ENCODE measurements at places on chromosomes 3 and 15.

- H3K4me3 ChIP-seq = no peak overlapping the region
- no peaks in the 10 kb centered on the region for H3K4me1 ChIP-seq
- no peak overlapping the region for H3K27ac ChIP-seq
- no peaks in the 10 kb centered on the region for H3K36me3 ChIP-seq
Measured at GRCh38 chr15:39458131-39458530, 122.7 kb upstream of the THBS1 start.

DNA sequence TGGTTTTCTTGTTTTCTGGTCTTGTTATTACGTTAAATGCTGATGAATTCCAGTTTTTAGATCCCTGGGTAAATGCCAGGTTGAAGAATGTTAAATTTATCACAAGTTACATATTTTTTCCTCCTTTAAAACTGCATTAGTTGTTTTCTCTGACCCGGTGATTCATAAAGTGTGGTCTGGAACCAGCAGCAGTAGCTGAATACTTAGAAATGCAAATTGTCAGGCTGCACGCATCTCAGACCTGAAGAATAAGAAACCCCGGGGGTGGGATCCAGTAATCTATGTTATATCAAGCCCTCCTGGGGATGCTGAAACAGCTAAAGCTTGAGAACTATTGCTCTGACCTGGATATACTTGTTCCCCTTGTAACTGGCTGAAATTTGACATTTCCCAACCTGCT is 69.1 kb downstream of the PEX5L start:
- no peak for DNase-seq
- no peak overlapping the region for H3K4me3 ChIP-seq
- no peaks in the 10 kb centered on the region for H3K4me1 ChIP-seq
- no peaks in the 10 kb centered on the region for H3K36me3 ChIP-seq
- H3K27me3 ChIP-seq = no peaks in the 10 kb centered on the region

GRCh38 chr15:69145694-69146492 is 14.5 kb upstream of the GLCE start:
- no peak overlapping the region for H3K4me3 ChIP-seq
- H3K4me1 ChIP-seq = no peaks in the 10 kb centered on the region
- no peak overlapping the region for H3K27ac ChIP-seq
- DNase-seq = peak; percentile 54

DNA sequence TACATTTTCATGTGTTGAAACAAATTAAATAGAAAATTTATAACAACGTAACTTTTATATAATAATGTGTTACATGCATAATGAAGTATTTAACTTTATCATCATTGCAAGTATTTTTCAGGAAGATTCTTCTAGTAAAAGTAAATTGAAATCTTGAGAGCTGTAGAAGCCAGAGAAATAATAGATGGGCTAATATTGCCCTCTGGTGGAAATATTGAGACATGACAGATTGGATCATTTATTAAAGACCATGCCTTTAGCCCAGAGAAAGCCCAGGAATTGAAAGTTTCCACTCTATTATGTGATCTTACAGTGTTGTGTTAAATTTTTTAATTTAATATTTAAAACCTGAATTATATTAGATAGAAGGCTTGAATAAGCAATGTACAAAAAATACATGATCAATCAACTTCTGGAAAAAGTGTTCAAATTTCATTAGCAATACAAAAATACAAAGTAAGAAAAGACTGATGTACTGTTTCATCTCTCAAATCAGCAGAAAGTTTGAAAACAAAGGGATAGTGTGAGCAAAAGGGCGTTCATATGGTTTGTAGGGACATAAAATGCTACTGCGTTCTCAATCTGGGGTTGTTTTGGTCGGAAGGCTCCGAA is 52.7 kb upstream of the SPTSSB start:
- H3K4me3 ChIP-seq = no peak overlapping the region
- H3K4me1 ChIP-seq = peaks cover 8% of the 10 kb centered on the region
- DNase-seq = peak; percentile 42
- H3K27me3 ChIP-seq = no peaks in the 10 kb centered on the region
- H3K36me3 ChIP-seq = no peaks in the 10 kb centered on the region

GRCh38 chr3:167880183-167880582 is 144.7 kb downstream of the SERPINI1 start:
- no peaks in the 10 kb centered on the region for H3K27me3 ChIP-seq
- H3K27ac ChIP-seq = no peak overlapping the region
- no peak for DNase-seq

GRCh38 chr15:62444104-62445022 is 279.3 kb upstream of the C2CD4B start:
- no peaks in the 10 kb centered on the region for H3K4me1 ChIP-seq
- no peak overlapping the region for H3K4me3 ChIP-seq
- H3K36me3 ChIP-seq = no peaks in the 10 kb centered on the region
- H3K27me3 ChIP-seq = peaks cover 28% of the 10 kb centered on the region
- no peak for DNase-seq
- no peak overlapping the region for H3K27ac ChIP-seq

DNA sequence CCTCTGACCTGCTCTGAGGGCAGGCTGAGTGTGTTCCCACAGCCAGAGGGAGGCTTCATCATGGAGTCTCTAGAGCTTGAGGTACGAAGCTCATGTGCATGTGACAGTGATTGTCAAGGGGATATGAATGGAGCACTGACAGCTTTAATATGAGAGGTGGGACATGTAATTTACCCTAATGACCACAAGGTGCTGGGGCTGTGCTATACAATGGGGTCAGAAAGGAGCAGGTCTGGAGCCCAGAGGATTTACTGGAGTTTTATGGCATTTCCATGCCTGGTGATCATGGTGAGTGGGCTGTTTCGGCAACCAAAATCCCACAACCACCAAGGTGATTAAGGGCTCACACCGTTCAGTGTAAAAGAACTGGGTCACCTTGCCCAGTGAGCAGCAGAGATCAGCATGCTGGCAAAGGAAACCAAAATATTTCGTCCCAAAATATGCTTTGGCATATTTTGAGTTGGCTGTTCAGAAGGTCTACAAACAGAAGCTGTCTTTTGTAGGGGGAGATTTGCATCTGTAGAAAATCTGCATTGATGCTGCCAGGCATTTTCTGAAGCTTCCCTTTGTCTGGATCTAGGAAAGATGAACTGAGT is 40.1 kb upstream of the RASGRF1 start:
- no peaks in the 10 kb centered on the region for H3K36me3 ChIP-seq
- H3K27me3 ChIP-seq = no peaks in the 10 kb centered on the region
- H3K4me1 ChIP-seq = no peaks in the 10 kb centered on the region
- no peak overlapping the region for H3K4me3 ChIP-seq
- H3K27ac ChIP-seq = no peak overlapping the region
- DNase-seq = no peak

GRCh38 chr15:64991536-64992135 is 1.9 kb upstream of the SPG21 start:
- H3K27me3 ChIP-seq = no peaks in the 10 kb centered on the region
- no peak overlapping the region for H3K4me3 ChIP-seq
- DNase-seq = no peak
- no peaks in the 10 kb centered on the region for H3K36me3 ChIP-seq
- H3K4me1 ChIP-seq = peaks cover 3% of the 10 kb centered on the region
- H3K27ac ChIP-seq = no peak overlapping the region

GRCh38 chr15:79402136-79402535 is 30.0 kb upstream of the MINAR1 start:
- no peak for DNase-seq
- H3K4me3 ChIP-seq = no peak overlapping the region
- no peaks in the 10 kb centered on the region for H3K36me3 ChIP-seq
- no peaks in the 10 kb centered on the region for H3K4me1 ChIP-seq
- no peaks in the 10 kb centered on the region for H3K27me3 ChIP-seq

DNA sequence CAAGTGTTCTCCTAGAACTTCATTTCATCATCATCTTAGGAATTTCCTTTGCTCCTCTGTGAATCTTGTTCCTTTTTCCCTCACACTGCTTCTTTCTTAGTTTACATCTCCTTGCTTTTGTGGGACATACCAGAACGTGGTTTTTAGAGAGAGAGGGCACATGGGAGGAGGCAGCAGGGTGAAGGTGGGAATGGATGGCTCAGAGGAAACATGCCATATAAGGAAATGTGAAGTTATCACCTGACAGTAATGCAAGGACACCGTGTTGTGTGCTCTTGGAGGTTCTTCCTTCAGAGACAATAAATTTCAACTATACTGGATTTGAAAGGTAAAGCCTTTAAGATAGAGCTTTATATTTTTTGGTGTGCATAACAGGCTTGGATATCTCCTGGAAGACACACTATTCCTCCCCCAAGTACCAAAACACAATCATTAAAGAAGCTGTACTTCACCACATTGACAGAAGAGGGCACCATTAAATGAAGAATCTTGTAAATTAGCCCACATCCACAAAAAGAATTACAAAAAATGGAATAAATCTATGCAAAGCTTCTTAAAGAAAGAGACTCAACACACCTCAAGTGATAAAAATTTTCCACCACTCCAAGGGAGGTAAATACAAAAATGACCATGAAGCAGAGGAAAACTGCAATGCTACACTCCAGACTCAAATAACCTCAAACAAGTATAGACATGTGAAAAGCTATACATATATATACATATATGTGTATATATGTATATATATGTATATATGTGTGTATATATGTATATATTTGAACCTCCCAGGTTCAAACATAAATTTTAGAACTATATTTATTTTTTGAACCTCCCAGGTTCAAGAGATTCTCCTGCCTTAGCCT is 26.1 kb downstream of the RPL39L start:
- H3K4me3 ChIP-seq = no peak overlapping the region
- no peaks in the 10 kb centered on the region for H3K27me3 ChIP-seq
- no peaks in the 10 kb centered on the region for H3K4me1 ChIP-seq
- no peaks in the 10 kb centered on the region for H3K36me3 ChIP-seq
- no peak overlapping the region for H3K27ac ChIP-seq
- peak; percentile 58 for DNase-seq

DNA sequence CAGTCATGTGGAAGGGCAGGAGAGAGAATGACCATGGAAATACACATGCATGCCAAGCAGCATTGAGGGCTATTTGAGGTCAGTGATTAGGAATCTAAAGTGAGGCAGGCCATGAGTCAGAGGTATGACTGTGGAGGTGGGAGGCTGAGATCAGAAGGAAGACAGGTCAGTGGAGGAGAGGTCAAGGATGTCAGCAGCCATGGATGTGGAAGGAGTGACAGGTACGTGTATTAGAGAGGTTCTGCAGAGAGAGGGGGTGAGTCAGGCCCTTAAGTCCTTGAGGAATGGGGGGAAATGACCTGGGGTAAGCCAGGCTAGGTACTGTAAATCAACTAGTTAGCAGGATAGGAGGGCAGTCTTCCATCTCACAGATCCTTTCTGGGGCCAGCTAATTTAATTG is 166.6 kb downstream of the ANO10 start:
- H3K4me3 ChIP-seq = no peak overlapping the region
- no peaks in the 10 kb centered on the region for H3K36me3 ChIP-seq
- peak; percentile 19 for DNase-seq
- H3K4me1 ChIP-seq = no peaks in the 10 kb centered on the region
- no peak overlapping the region for H3K27ac ChIP-seq
- H3K27me3 ChIP-seq = no peaks in the 10 kb centered on the region

DNA sequence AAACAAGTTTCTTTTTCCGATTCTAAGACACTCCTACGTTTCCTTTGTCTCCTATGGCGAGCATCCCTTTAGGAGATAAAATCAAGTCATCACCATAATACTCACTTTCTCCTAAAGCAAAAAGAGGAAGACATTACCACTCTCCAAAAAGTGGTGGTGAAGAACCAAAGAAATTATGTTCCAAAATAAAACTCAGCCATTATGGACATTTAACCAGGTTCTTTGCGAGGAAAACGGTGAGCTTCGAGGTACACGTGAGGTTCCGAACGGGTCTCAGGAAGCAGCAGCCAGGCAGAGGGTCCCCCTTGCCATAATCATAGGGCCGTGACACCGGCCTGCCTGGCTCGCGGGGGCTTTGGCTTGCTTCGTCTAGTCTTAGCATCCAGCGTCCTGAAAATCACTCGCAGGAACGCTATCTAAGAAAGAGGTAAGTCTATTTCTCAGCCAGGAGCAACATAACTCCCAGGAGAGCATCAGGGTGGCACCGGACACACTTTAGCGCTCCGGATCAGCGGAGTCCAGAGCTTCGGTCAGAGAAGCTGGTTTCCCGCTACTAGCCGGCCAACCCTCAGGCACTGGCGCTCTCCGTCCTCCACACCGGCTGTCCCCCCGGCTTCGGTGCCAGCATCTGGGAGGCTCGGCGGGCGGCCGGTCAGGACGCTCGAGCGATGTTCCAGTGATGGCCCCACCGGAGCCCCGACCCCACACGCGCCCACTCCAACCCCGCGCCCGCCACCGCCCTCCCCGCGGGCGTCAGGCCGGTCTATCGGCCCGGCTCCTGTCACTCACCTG is 581 bp downstream of the IP6K1 start:
- peaks cover 13% of the 10 kb centered on the region for H3K4me1 ChIP-seq
- peak; percentile 59 for DNase-seq
- no peaks in the 10 kb centered on the region for H3K36me3 ChIP-seq
- H3K27ac ChIP-seq = peak overlapping the region; percentile 91

GRCh38 chr3:46071222-46071858 is 44.1 kb upstream of the XCR1 start:
- H3K4me1 ChIP-seq = no peaks in the 10 kb centered on the region
- H3K4me3 ChIP-seq = no peak overlapping the region
- DNase-seq = no peak
- no peaks in the 10 kb centered on the region for H3K27me3 ChIP-seq
- no peak overlapping the region for H3K27ac ChIP-seq
- no peaks in the 10 kb centered on the region for H3K36me3 ChIP-seq

DNA sequence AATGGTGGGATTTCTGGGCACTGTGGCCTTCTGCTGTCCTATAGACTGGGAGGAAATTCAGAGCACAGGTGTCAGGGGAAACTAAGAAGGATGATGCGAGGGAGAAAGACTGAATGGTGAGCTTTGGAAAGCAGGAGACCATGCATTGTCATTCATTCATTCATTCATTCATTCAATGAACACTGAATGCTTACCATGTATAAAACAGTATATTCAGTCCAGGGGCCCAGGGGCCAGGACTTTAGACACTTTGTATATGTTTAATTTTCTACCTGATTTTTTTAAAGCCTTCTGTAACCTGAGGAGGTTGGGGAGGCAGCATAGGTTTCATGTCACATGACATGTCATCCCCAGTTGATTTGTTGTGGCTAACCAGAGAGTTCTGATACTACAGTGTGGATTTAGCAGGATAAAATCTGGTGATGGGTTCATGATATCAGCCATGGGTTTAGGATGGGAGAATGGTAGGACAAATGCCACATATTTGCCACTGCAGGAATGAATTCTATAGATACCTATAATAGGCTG is 57.7 kb upstream of the ATG7 start:
- H3K27ac ChIP-seq = no peak overlapping the region
- DNase-seq = no peak
- H3K4me3 ChIP-seq = no peak overlapping the region
- no peaks in the 10 kb centered on the region for H3K36me3 ChIP-seq

Data from cardiac muscle cell (in vitro differentiated cells and primary cell).